Transverse colon (tissue), 4 donors: ENCODE measurements at places on chromosomes 5 and 9. TPM values are rescaled to one million over a fixed set of nuclear protein-coding genes. Genes with fewer than 3 reads are reported as not detected.

GRCh38 chr9:130422546-130422945, 22.2 kb upstream of the ASS1 start:
- no peak for DNase-seq

PCDHB2 gene
- 1.4 TPM for total RNA-seq

UIMC1 gene
- total RNA-seq: 30.7 TPM

GRCh38 chr5:157821822-157822622, 36.9 kb downstream of the CLINT1 start:
- DNase-seq: no peak

DNA sequence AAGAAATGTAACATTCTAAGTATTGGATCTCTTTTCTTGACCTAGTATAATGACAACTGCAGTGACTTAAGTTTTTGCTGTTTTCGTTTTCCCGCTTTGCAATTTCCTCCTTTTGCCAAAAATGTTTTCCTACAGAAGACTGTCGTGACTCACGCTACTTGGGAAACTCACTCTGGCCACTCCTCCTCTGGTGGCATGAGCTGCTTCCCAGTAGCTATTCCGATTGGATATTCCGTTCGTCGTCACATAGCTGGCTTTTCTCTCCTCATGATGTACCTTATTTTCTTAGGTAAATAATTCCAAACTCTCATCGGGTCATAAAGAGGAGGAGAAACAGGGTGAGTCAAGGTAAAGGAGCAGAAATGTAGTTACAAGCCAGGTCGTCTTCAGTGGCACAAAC, 64.9 kb downstream of the GOLPH3 start:
- DNase-seq: no peak

- no peak for DNase-seq
Observed at GRCh38 chr5:167759057-167759821, 532.2 kb upstream of the WWC1 start.

PNPLA7 gene
- 28.3 TPM for total RNA-seq
